Caki2 (cell line): ENCODE measurements at places on chromosomes 1 and 21. TPM values are rescaled to one million over a fixed set of nuclear protein-coding genes. Genes with fewer than 3 reads are reported as not detected.

DNA sequence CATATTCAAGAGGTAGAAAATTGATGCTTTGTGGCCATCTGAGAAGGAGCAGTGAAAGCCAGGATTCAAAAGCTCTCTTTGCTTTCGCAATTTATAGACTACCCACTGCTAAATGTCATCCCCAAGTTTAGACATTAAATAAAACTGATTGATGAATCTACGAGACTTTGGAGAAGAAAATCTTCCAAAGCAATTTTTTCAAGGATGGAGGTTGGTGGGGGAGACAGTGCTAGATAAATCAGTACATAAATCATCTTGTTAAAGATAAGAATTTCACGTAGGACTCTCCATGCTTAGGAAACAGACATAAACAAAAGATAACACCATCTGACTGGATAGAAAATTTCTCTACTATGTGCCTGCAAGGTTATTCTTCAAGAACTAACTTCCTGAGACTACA lies 147.6 kb upstream of the TIAM1 start:
- no peak for DNase-seq

- no peak for DNase-seq
Measured at GRCh38 chr1:203354246-203354645, 3.3 kb upstream of the FMOD start.

GRCh38 chr1:174136714-174137113 lies 22.6 kb upstream of the RABGAP1L start:
- no peak for DNase-seq

Gene FMO1
- total RNA-seq = not detected in 2 replicates

DNA sequence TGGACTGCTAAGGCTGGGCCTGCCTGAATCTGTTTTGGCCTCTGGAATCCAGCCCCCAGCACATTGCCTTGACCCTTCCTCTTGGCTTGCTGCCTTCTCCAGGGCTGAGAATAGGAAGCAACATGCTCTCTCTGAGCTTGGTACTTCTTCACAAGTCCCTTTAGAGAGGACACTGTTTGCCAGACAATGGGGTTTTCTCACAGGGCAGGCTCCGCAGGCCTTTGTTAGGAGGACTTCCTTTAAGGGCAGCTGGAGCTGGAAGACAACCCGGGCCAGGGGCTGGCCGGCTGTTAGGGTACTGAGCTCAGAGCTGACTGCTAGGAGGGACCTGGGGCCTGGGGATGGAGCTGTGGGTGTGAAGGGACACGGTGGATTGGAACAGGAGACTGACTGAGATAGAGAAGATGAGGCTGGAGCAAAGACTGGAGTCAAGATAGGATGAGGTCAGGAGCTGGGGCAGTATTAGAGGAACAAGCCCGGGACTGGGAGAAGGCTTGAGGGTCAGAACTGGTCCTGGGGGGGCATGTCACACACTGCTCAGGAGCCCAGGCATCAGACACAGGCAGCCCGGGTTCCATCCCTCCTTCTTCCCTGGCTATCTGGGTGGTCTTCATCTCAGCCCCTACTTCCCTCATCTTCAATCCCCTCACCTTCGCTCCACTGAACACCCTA lies 5.4 kb upstream of the ALPL start:
- no peak for DNase-seq

- no peak for DNase-seq
Measured at GRCh38 chr21:39315603-39316445, 2.4 kb upstream of the BRWD1 start.

DNA sequence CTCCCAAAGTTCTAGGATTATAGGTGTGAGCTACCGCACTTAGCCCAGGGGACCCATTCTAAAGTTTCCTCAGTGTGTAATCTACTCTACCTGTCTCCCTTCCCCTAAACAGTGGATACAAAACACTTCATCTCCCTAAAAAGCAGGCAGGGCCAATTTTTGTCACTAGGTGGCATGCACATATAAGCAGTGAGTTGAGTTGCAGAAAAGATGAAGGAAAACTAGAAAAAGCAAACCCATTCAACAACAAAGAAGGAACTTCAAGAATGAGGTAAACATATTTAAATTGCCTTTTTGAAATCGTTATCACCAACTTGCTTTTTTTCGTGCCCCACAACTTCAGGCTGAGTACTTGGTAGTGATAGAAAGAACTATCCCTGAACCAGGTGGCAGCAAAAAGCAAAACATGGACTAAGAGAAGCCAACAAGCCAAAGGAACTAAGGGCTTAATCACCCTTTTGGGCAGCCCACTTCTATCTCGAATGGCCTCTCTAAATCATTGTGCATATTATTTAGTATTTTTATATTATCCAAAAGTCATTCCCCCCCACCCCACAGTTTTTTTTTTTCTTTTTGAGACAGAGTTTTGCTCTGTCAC lies 19.7 kb upstream of the ALDH9A1 start:
- DNase-seq = peak; percentile 71

Gene TAL1
- not detected in 2 replicates for total RNA-seq

GRCh38 chr21:38768471-38769063 lies 37.2 kb upstream of the ETS2 start:
- no peak for DNase-seq

Gene GUCA2A
- total RNA-seq = not detected in 2 replicates

GRCh38 chr1:47495176-47495713 lies 57.4 kb downstream of the FOXD2 start:
- DNase-seq = no peak

Gene NCAM2
- 0.55 and 2.3 TPM in 2 replicates for total RNA-seq

DNA sequence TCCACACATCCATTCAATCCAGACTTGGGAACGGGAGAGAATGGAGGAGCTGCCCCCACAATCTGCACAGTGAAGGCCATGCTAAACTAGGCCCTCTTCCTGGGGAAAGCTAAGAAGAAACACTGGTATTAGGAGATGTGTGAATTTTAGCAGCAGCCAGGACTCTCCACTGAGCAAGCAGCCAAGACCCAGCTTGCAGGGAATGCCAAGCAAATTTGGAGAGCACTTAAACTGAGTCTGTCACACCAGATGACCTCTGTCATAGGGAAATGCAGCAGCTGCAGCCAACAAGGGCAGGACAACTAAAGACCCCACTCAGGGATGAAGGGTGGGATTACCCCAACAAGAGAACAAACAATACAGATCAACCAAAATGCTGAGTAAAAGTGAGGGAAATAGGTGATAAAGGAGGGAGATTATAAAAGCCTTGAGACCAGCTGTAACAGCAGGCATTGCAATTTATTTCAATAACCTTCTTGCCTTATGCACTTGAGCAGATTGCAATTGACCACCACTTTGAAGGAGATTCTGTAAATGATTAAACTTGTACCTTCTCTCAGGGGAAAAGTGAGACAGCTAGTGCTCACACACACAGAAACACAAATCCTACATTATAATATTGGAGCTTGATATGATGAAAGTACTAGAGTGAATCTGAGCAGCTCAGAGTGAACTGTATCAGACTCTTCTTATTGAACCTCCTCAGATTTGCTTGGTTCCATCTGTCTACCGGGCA lies 2.5 kb upstream of the CLCA1 start:
- no peak for DNase-seq

DNA sequence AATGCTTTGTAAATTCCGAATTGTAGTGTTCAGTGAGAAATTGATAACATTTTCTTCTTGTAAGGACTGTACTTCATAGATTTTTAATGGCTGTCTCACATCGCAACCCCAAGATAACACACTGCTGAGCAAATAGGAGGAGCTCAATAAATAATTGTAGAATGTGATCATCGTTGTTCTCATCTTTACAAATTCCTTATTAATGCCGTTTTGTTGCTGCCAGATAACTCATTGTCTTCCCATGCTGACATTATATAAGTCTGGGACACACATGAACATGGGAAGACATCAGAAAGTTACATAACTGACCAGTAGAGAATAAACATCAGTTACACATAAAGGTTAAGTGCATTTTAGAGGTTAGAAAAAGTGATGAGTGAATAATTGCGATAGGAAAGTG lies 46.4 kb upstream of the TSPAN2 start:
- no peak for DNase-seq

DNA sequence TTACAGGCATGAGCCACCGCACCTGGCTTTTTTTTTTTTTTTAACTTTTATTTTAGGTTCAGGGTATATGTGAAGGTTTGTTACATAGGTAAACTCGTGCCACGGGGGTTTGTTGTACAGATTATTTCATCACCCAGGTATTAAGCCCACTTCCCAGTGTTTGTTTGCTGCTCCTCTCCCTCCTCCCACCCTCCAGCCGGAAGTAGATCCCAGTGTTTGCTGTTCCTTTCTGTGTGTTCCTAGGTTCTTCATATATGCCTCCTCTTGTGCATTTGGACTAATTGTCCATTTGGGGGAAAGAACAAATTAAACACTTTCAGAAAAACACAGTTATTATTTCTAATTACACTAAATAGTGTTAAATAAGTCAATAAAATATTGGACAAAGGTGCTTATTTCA lies 1.1 kb upstream of the SLC2A7 start:
- DNase-seq = no peak

GRCh38 chr1:62492521-62492920 lies 55.7 kb downstream of the USP1 start:
- no peak for DNase-seq

GRCh38 chr1:70411360-70411844 lies 334 bp downstream of the CTH start:
- DNase-seq = no peak

Gene ENAH
- 69.6 and 87.9 TPM in 2 replicates for total RNA-seq

Gene SEMA4A
- total RNA-seq = 1.9 and 2.0 TPM in 2 replicates

GRCh38 chr1:65164633-65165032 lies 16.6 kb downstream of the AK4 start:
- no peak for DNase-seq

DNA sequence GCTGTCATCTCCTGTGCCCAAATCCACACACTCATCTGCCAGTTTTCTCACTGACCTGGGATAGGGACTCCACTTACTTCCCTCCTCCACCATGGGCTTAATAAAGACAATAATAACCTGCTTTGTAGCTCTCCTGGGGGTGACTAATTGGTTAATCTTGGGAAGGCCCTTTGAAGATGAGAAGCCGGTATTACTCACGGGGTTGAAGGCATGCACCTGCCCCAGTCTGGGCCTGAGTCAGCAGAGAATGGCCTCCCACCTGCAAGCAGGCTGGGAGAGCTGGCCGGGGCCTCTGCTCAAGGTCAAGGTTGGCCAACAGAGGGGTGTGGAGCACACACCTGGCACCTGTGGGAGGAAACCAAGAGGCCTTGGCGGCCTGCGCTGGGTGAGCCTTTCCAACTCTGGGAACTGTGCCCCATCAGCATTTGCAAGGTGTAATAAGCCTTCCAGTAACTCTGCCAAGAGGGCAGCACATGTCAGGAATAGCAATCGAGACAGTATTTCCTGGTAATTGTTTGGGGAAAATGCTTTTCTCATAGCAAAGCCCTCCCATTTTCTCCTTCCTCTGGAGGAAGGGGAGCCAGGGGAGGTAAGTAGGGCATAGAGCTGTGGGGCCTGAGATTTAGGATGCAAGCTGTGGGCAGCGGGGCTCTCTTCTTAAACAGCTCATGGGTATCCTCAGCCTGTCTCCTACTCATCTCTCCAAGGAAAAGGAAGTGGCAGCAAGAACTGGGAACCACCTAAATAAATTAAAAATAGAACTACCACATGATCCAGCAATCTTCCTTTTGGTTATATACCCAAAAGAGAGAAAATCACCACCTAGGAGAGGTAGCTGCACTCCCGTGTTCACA lies 49.0 kb downstream of the TOMM20 start:
- DNase-seq = peak; percentile 54

DNA sequence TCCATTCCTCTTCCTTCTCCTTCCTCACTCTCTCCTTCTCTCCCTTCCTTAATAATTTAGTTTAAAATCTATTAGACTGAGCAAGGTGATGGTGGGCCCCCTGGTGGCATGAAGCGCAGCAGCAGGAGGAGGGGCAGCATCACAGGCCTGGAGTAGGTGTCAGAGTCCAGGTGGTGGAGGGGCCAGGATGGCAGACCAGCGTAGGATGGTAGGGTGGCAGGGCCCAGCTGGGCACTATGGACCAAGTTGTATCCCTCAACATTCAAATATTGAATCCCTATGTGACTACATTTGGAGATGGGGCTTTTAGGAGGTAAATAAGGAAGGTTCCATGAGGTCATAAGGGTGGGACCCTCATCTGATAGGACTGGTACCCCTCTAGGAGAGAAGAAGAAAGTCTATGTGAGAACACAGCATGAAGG lies 61.0 kb downstream of the WDR4 start:
- DNase-seq = peak; percentile 30

- peak; percentile 22 for DNase-seq
Measured at GRCh38 chr21:26506956-26507355, 66.1 kb downstream of the CYYR1 start.

GRCh38 chr1:34164771-34165391 lies at the start of gene CSMD2:
Gene CSMD2 (minus strand): TSS chr1:34165230. CDS start chr1:34165097, 133 bp downstream.
- no peak for DNase-seq

- DNase-seq = no peak
Measured at GRCh38 chr21:32554832-32555638, 30.3 kb downstream of the TCP10L start.

GRCh38 chr21:44378646-44379514 lies 25.5 kb downstream of the TRPM2 start:
- no peak for DNase-seq

DNA sequence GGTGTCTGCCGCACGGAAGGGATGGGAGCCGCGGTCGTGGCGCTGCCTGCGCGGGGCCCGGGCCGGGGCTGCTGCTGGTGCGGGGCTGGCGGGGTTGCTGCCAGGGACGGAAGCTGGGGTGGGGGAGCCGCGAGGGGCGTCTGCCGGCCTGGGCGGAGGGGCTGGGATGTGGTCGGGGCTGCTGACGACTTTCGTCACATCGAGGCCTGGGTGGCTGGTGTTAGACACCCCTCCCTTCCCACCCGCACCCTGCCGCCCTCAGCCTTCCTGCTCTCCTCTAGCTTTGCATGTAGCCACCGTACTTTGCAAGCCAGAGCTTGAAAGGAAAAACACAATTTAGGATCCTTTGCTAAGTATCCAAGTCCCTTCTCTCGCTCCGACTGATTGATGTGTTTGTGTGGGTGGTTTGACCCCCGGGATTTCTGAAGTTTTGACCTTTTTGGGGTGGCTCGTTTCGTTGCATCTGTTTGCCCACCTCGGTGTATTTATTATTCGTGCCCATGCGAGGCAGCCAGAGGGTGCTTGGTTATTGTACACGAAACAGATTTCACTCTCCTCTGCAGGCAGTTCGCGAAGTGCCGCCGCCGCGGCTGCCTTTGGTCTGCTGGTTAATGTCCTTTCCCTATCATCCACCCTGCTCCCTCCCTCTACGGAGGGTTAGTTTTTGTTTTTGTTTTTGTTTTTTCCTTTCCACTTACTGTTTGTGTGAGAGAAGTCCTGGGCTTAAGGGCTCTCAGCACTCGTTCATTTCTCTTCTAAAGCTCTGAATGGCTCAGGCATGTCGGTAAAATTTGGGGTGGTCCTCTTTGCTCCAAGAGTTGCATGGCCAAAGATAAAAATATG lies 868 bp downstream of the C1orf21 start:
- DNase-seq = peak; percentile 57

DNA sequence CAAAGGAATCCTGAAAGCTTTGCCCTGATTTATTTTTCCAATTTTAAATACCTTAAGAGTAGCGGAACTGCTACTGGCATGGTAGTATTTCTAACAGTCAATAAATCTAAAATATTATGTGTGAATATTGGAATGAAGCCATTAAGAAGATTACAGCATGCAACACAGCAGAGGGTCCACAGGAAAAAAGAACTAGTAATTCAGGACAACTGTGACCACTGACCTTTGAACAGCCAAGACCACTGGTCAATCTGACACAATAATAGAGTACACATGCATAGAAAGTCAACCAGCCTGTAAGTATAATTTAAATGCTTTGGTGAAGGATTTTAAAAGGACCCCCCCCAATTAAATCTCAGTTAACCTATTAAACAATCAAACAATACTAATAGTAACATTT lies 171.0 kb downstream of the DENND1B start:
- no peak for DNase-seq

- DNase-seq = peak; percentile 75
Measured at GRCh38 chr1:108830119-108831008, 26.5 kb downstream of the AKNAD1 start.
